Spleen (tissue), 13 donors: ENCODE measurements at places on chromosomes 2 and 18.
A peak's percentile ranks its signal among the peaks of the same experiment; 100 is the strongest.

DNA sequence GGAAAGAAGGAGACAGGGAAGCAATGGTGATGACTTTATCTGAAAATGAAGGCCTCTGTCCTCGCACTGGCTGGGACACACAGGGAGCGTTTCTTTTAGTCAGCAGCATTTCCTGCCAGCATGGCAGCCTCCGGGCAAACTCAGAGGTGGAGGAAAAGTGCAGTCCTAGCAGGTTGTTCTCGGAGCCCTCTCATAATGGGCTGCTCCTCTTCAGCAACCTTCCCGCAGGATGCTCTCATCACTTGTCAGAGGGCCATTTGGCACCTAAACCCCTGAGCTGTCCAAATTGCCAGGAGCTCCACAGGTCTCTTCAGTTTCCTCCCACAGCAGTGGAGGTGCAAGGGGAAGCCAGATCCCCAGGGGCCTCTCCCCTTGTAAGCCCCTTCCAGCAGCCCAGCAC is 6.2 kb downstream of the STK39 start:
- DNase-seq = peak; percentile 65

DNA sequence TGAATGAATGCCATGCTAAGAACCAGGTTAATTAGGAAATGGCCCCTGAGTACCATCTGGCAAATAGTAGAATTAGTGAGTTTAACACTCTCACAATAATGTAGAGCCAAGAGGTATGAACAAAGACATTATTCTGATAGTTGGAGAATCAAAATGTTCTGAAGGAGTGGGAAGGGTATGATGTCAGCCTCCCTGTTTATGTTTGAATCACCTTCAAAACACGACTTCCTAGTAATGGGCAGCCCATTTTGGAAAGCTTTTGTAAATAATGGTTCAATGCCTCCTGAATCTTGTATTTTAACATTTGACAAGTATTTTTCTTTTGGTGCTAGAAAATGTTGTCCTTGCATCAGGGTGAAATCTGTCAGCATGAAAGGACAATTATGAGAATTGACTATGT is 108.3 kb downstream of the DSEL start:
- DNase-seq = no peak

DNA sequence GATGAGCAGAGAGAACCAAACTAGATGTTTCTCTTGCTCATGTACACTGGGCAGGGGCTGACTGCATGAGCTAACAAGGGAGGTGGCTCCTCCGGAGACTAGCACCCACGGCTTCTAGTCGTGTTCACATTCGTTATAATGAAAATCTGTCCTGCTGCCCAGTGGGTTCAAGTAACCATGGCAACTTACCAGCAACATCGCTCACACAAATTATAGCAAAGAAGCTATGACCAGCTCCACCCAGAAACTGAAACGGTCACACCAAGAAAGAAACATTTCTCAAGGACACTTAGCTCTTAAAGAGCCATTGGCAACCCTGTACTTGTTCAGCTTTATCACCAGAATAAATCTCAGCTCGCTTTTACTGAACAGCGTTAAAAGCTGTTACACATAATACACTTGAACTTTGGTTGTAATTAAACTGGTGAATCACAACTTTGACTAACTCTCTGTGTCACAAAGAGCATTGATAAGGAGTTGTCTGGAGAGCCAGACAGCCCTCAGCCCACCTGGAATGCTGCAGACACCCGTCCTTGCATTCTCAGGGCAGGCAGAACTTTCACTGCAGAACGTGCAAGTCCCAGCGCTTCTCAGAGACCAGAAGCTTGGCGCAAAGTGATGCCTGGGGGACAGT is 141.2 kb downstream of the PID1 start:
- DNase-seq = no peak

DNA sequence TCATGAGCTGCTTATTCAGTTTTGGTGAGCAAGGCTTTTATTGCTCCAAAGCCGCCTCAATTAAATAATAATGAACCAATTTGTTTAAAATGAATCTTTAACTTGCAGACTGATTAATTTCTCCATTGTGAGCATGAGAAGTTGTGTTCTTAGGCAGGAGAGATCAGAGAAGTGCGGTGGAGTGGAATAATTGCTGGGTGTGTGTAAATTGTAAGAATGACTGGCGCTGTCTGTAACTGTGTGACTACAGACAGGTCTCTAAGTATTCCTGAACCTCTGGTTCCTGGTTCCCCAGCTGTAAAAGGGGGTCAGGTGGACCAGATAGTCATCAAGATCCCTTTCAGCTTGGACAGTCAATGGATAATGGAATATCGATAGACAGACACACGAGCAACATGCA is 98.0 kb upstream of the EFEMP1 start:
- no peak for DNase-seq

GRCh38 chr2:101608408-101609310 is 88.8 kb upstream of the MAP4K4 start:
- no peak for DNase-seq

DNA sequence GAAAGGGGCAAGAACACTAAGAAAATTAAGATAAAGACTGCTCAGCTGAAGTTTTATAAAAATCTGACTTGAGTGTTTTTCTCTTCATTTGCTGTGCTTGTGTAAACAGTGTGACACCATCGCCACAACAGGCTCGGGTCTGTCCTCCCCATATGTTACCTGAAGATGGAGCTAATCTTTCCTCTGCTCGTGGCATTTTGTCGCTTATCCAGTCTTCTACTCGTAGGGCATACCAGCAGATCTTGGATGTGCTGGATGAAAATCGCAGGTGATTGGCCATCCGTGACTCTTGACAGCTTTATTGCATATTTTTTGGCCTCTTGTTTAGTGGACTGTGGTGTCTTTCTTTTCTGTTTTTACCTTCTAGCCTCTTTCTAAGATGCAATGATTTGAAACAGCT is 22.1 kb downstream of the MFF start:
- no peak for DNase-seq

GRCh38 chr2:77018219-77018618 is 504.0 kb downstream of the LRRTM4 start:
- no peak for DNase-seq

GRCh38 chr2:100483895-100484294 is 13.6 kb downstream of the NMS start:
- DNase-seq = no peak

DNA sequence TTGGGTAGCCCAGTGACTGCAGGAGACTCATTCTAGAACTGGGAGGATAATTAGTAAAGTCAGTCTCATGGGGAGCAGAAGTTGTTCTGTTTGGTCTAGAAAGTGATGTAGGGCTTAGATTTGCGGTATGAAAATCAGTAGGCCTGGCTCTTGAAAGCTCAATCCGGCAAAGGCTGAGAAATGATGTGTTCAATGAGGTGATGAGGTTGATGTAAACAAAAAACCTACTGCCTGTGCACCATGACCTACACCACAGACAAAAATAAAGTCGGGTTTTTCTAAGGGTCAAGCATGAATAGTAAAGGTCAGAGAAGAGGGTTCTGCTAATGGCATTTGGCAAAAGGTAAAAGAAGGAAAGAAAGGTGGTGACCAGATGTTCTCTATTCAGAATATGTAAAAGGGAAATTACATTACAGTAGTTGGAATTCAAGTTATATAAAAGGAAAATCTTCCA is 80.8 kb upstream of the COL5A2 start:
- DNase-seq = no peak

DNA sequence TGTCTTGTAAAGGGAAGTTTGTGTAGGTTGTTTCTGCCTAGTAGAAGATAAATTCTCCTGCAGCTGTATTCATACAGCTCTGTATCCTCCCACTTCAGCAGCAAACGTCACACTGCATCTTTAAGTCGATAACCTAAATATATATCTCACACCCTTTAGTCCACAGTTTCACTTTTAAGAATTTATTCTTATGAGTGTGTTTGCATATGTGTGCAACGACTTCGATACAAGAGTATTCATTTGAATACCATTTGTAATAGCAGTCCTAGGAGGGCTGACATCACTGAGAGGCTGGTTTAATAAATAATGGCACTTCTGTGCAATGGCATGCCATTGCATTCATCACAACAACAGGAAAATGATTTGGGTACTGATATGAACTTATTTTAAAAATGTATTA is 63.8 kb upstream of the MSH6 start:
- DNase-seq = no peak

- no peak for DNase-seq
Observed at GRCh38 chr2:150931451-150931850, 330.2 kb downstream of the RBM43 start.

GRCh38 chr2:164456619-164457018 is 164.7 kb downstream of the GRB14 start:
- DNase-seq = no peak

DNA sequence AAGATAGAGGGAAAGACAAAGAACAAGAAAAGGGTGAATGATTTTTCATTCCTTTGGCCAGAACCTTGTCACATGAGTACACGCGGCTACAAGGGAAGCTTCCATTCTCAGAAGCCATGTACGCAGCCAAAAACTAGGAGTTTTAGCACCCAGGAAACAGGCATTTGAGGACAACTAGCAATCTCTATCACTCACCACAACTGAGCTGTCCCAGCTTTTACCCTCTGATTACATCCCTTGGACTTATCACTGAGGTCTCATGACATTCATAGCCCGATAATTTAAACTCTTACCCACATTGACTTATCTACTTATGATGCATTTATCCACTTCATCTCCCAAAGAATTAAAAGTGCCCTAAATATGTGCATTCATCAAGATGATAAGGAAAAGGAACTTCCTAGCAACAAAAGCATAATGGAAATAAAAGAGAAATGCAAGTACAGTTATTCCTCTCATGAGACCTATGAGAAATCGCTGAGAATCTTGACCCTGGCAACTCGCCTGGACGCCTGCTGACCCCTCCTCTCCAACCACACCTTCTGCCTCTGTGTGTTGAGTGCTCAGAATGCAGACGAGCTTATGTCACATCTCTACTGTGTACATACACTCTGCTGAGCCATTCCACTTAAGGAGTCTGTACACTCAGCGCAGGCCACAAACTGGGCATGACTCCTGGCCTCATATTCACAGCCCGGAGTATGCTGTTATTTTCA is 28.7 kb upstream of the MFSD6 start:
- DNase-seq = no peak

DNA sequence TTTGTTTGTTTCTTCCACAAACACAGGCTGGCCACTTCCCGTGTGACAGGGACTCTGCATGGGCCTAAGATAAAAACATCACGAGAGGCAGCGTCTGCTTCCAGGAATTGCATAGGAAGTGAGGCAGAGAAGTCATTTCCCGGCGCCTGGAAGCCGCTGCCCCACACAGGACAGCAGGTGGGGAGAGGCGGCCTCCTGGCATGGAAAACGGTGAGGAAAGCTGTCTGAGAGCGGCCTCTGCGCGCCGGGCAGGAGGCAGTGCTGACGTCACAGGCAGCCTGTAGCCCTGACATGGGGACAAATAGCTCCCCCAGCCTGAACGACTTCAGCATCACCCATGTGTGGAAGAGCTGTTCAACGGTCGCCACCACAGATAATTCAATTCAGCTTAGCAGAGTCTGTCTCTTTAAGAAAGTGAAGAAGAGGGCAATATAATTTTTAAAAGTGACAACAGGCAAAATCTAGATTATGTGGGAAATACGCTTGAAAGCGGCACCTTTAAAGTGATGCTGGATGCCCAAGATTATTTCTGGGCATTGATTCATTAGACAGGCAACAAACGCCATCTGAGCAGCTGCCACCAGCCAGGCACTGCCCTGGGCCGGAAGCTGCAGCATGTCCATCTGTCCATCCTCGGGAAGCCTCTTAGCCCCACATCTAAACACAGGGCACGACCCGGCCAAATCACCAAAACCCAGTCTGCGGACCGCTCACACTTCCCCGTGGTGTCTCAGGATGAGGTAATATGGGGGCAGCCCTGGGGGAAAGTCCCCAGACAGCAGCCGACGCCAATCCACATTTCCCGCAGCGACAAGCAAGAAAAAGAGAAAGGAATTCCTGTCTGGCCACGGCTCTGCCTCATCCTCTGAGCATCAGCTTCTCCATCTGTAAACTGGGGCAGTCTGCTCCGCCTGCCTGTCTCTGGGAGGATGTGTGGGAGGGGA is 138.9 kb downstream of the PXDN start:
- DNase-seq = peak; percentile 78

- no peak for DNase-seq
Observed at GRCh38 chr18:56748698-56749268, 97.6 kb downstream of the WDR7 start.

GRCh38 chr2:96083064-96083939 is 33.1 kb downstream of the ADRA2B start:
- DNase-seq = peak; percentile 86

DNA sequence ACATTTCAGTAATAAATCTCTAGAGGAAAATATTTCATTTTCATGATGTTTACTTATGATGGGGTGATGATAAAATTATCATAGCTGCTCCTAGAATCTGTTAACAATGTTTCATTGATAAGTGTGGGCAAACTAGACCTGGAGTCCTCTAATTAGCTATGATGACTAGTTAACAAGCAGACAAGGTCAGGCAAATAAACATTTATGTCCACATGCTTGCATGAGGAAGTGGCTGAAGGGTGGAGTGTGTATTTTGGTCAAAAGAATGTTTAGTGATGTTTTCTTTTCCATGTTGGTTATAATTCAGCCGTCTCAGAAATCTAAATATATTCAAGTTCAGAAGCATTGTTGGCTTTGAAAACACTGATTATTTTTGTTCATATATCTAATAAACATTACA is 99.9 kb upstream of the FN1 start:
- no peak for DNase-seq

GRCh38 chr2:152418688-152419087 is 83.7 kb downstream of the FMNL2 start:
- DNase-seq = no peak
